ENCODE measurements at places on chromosomes 1 and 21.

DNA sequence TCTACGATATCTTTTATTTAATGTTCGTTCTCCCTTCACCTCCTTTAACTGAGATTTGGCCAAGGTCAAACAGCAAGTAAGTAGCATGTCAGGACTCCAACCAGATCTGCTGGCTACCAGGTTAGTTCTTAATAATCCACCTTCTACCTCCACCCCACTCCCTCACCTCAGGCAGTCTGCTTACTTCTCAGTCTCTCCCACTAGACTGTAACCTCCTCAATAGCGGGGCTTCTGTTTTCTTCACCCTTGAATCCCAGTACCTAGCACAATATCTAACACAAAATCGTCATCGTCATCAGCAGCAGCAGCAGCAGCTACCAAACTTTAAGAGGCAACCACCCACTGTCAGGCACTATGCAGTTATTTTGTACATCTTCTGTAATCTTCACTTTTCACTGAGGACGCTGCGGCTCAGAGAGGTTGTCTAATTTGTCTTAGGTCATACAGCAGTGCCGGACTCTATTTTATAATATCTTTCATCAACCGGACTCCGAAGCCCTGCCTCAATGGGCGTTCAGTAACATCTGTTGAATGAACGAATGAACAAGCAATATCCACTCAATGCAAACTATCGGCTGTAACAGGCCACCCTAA lies 859 bp upstream of the MAGI3 start:
- no peak for DNase-seq

DNA sequence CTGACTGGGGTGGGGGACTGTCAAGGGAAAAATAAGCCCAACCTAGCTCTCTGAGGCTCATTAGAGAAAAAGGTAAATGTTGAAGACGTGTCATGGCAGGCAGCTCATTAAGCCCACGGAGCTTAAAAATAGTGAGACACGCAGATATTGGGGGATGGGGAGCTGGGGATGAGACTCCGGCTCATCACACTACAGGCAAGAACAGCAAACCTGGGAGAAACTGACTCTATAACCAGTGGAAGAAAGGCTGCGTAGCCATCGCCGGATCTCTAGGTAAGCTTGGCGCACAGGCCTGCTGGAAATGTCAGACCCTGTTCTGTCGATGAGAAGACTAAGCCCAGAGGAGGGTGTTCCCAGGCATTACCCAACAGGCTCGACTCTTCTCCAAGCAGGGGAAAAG lies 78.0 kb downstream of the SYT2 start:
- no peak for DNase-seq

GRCh38 chr1:172390683-172391551 lies 29.6 kb upstream of the C1orf105 start:
- DNase-seq = peak; percentile 34

GRCh38 chr1:222404710-222405109 lies 143.2 kb downstream of the HHIPL2 start:
- DNase-seq = no peak

DNA sequence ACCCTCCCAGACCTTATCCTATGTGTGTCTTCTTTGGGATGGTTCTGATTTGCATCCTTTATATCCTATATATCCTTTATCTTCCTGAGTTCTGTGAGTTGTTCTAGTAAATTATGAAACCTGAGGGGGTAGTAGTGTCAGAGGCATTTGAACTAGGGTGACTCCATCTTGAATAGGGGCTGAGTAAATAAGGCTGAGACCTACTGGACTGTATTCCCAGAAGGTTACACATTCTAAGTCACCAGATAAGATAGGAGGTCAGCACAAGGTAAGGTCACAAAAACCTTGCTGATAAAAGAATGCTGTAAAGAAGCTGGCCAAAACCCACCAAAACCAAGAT lies 50.6 kb downstream of the SUSD4 start:
- no peak for DNase-seq

DNA sequence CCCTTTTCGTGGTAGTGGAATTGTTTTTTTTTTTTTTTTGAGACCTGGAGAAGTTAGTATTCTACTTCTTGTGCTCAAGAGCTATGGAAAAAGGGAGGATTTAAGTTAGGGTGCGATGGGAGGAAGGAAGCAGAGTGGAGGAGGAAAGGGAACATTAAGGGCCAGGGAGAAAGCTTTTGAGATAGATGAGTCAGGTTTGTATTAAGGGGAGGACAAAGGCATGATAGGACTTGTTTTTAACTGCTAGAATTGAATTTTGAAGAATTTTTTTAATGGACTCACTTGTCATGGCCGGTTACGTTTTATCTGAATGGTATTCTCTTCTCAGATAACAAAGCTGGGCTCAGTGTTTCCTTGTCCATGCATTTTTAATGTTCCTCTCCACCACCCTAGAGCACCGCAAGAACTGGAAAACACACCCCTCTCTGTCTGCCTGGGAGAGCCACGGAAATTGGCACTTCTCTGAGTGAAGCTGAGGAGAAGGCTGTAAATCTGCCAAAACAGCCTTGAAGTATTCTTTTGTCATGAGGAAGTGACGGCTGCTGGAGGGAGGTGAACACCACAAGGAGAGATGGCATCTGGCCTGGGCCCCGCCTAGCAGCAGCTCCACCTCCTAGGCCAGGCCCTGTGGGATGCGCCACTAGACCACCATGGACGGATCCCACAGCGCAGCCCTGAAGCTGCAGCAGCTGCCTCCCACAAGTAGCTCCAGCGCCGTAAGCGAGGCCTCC lies 3.5 kb downstream of the NIPAL3 start:
- peak; percentile 85 for DNase-seq

- DNase-seq = no peak
Measured at GRCh38 chr1:24622218-24622617, 20.9 kb upstream of the SRRM1 start.

- no peak for DNase-seq
Measured at GRCh38 chr1:31568895-31569595, 7.3 kb upstream of the TINAGL1 start.

DNA sequence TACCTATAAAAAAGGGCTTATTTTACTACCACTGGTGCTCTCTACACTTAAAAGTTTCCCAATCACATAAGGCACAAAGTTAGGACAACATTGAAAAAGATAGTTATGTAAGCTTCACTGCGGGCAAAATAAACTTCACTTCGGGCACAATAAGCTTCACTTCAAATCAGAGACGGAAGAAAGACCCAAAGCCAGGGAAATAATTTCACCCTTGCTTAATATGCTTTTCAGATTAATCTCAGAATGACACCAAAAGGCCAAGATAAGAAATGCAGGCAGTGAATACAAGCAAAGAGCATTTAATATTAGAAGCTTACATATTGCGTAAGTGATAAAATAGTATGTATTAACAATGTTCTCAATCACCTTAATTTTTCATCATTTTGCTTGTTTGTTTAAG lies 444.2 kb downstream of the SETD4 start:
- peak; percentile 76 for DNase-seq

- no peak for DNase-seq
Measured at GRCh38 chr1:55059302-55060132, 20.2 kb downstream of the PCSK9 start.

DNA sequence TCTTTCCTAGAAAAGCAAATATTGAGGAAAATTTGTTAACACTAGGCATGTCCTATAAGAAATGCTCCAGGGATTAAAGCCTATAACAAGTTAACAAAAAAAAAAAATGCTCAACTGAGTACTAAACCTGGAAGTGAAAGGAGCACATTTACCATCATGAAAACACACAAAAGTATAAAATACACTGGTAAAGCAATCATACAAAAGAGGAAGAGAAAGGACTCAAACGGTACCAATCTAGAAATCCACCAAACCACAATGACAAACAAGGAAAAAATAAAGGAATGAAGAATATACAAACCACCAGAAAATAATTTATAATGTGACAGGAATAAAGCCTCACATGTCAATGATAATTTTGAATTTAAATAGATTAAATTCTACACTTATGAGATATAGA lies 21.2 kb downstream of the CD1E start:
- DNase-seq = no peak

- DNase-seq = no peak
Measured at GRCh38 chr1:118302145-118302544, 117.1 kb upstream of the SPAG17 start.

DNA sequence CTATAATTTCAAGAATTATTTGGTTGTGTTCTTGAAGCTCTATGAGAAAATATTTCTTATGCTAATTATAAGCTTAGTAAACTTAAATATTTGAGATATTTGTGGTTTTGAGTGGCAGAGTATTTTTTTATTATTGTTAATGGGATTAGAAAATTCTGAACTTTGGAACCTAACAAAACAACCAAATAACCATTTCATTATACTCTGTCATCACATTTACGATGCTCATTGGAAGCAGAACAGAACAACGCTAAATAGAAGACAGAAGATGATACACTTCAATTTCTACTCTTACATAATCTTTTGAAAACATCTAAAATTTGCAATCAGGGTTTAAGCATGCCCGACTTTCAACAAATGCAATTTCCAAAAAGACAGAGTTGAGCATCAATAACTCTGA lies 270.2 kb downstream of the PTPRC start:
- DNase-seq = no peak

DNA sequence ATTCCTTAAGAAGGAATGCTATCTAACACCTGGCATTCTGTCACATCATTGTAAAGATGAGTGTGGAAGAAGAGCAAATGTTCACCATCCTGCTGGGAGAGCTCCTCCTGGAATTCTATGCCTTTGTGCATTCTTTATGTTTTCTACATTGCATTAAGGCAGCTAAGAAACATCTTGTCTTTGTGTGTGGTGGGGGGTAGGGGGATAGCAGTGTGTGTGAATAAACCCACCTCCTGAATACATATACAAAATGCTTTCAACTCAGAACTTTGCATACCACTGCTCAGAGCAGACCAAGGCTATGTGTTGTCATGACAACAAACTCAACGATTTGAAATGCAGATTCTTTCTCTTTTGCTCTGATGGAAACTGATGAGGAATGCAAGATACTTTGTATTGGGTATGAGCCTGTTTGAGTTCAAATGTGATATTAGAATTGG lies 193.6 kb upstream of the KAZN start:
- DNase-seq = no peak

- no peak for DNase-seq
Measured at GRCh38 chr1:64098846-64099582, 104.4 kb upstream of the UBE2U start.

GRCh38 chr1:82045221-82045620 lies 244.5 kb downstream of the ADGRL2 start:
- DNase-seq = no peak

GRCh38 chr1:90773812-90774211 lies 56.7 kb upstream of the BARHL2 start:
- DNase-seq = no peak

GRCh38 chr1:41392528-41392924 lies 31.3 kb downstream of the FOXO6 start:
- DNase-seq = peak; percentile 21
